ENCODE measurements at places on chromosomes 1 and 21.

DNA sequence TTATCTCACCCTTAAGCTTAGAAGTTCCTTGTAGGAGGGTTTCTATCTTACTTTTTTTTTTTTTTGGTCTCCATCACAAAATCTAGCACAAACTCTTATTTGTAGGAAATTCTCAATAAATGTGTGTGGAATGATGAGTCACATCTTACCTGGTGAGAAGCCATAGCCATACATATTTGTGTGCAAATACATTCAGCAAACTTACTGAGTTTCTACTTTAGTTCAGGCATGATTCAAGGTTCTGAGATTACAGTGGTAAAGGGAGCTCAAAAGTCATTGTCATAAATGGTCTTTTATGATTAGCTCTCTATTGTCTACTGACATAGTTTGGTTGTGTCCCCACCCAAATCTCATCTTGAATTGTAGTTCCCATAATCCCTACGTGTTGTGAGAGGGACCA, 193.1 kb upstream of the UBE2U start:
- DNase-seq, result no peak

GRCh38 chr1:87074001-87074795, 159.8 kb downstream of the HS2ST1 start:
- no peak for DNase-seq

DNA sequence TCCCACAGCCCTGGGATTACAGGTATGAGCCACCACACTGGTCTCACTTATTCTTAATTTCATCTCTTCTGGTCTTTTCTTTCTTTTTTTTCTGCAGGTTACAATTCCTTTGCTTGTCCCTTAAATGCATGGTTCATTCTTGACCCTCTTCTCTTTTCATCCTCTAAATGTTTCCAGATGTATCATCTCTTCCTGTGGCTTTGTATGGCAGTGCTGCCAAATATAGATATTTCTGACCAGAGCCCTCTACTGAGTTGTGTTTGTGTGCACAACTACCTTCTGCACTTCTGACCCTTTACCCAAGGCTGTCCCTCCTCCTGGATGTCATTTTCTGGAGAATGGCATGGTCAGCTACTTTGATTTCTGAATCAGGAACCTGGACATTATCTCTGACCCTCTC, 32.5 kb downstream of the OLFML3 start:
- DNase-seq, result no peak

GRCh38 chr1:2556678-2557481, 709 bp downstream of the TNFRSF14 start:
- no peak for DNase-seq

DNA sequence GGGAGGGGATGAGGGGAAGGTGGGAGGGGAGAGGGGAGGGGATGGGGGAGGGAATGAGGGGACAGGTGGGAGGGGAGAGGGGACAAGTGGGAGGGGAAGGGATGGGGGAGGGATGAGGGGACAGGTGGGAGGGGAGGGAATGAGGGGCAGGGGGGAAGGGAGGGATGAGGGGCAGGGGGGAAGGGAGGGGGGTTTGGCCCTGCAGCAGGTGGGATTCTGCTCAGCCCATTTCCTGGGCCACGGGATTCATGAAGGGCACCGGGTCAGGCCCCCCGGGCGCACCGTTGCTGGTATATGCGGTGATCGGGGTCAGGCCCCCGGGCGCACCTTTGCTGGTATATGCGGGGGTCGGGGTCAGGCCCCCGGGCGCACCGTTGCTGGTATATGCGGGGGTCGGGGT, 15.1 kb upstream of the SAMD11 start:
- DNase-seq, result no peak

All from AG04449 (cell line).